ENCODE measurements at places on chromosomes 11 and 22.

DNA sequence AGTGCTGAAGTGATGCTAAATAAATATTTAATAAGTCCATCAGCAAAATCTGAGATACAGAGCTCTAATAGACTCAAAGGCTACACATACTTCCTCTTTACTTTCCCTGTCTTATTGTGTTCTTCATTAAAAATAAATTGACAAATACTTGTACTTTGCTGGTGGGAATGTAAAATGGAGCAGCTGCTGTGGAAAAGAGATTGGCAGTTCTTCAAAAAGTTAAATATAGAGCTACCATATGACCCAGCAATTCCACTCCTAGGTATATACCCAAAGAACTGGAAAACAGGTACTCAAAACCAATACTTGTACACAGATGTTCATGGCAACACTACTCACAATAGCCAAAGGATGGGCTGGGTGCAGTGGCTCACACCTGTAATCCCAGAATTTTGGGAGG, 76.0 kb downstream of the RBFOX2 start:
- peak overlapping the region; percentile 52 for H3K27ac ChIP-seq
- no peak for DNase-seq

DNA sequence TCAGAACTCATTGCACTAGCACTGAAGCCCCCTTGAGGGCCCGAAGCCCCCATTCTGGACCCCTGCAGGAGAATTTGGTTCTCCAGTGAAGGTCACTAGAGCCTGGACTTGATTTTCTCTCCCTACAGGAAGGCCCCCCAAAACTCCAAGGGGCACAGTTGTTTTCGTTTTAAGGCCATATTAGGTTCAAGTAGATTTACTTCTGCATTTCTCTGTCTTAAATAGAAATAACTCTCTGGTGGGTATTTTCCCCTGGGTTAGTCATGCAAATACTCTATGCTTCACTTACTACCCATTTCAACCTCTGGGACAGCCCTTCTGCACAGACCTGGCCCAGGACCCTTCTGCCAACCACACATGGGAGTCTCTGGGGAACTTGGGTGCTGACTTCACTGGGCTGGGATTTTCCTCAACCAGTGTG, 41.6 kb downstream of the WEE1 start:
- H3K27ac ChIP-seq = peak overlapping the region; percentile 90
- DNase-seq = no peak
- H3K36me3 ChIP-seq = no peaks in the 10 kb centered on the region
- no peaks in the 10 kb centered on the region for H3K27me3 ChIP-seq

DNA sequence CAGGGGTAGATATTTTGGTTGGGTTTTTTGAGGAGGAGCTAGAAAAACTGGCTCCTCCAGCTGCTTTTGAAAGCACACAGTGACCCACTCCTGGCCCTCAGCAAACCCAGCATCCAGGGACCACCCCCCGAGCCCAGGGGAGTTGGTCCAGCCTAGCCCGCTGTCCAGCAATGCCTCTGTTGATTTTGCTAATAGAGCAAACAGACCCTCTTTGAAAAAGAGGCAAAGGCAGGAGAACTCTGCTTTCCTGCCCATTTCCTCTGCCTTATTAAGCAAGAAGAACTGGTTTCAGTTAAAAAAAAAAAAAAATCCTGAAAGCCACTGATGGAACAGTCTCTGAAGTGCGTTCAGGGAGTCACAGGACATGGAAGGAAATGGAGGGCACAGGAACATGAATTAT, 25.3 kb downstream of the ABTB2 start:
- H3K27me3 ChIP-seq = no peaks in the 10 kb centered on the region
- DNase-seq = no peak
- H3K4me3 ChIP-seq = no peak overlapping the region
- H3K27ac ChIP-seq = no peak overlapping the region
- H3K4me1 ChIP-seq = peaks cover 44% of the 10 kb centered on the region

DNA sequence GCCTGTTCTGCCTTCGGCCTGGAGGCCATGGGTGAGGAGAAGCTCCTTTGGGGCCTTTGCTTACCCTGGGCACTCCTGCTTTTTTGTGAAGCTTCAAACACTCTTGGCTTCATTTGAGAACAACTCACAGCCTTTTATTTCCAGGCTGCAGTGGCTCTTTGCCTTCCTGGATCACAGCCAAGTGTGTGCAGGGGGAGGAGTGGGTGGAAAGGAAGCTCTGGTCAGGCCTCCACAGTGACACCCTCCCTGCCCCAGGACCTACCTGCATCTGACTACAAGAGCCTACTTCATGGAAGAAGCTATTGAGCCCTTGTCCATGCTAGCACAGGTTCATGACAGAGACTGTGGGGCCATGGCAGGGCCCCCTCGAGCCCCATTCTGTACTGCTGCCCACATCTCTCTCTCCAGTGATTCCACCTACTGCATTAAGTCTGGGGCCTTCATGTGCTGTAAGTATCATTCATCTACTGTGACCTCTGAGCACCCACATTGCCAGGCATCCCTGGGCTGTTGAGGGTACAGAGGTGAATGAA, 52.3 kb downstream of the GAB4 start:
- H3K4me3 ChIP-seq = no peak overlapping the region
- DNase-seq = no peak
- H3K4me1 ChIP-seq = peaks cover 12% of the 10 kb centered on the region
- H3K27ac ChIP-seq = no peak overlapping the region

DNA sequence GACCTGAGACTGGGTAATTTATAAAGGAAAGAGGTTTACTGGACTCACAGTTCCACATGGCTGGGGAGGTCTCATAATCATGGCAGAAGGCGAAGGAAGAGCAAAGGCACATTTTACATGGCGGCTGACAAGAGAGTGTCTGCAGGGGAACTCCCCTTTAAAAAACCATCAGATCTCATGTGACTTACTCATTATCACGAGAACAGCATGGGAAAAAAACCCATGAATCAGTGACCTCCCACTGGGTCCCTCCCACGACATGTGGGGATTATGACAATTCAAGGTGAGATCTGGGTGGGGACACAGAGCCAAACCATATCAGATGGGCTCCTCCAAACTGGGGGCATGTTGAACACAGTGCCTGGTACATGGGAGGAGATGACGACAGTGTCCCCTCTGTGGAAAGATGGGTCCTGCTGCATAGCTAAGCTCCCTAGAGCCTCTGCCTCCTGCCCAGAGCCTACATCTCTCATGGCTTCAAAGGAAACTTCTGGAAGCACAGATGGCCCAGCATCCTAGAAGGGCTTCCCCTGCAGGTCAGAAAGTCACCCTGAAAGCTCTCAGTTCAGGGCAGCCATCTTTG, 46.1 kb downstream of the MYEOV start:
- no peak overlapping the region for H3K4me3 ChIP-seq
- no peaks in the 10 kb centered on the region for H3K36me3 ChIP-seq
- H3K27me3 ChIP-seq = peaks cover 2% of the 10 kb centered on the region
- H3K27ac ChIP-seq = no peak overlapping the region
- no peak for DNase-seq
- no peaks in the 10 kb centered on the region for H3K4me1 ChIP-seq

DNA sequence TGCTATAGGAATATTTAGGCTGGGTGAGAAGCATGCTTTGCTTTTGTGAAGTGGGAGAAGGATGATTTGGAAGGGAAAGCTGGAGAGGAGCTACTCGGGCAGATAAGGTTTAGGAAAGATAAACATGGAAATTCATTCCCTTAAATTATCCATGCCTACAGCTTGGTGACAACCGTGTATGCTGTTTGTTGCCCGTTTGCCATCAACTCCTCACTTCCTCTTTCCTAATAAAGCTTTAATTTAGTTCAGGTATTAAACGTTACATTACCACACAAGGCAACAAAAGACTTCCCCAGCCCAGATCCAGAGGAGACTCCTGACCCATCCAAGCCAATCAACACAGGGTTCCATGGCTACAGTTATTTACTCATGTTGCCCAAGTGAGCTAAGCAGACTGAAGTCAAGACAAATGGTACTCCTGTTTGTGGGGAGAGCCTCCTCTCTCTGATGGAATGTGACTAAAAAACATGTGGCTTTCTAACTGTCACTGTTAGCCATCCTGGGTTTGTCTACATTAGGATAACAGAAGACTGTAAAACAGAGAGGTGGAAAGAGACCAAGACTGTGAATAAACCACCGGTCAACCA, 101.7 kb upstream of the GRAMD1B start:
- H3K4me1 ChIP-seq = no peaks in the 10 kb centered on the region
- no peak overlapping the region for H3K4me3 ChIP-seq
- H3K27me3 ChIP-seq = no peaks in the 10 kb centered on the region
- H3K27ac ChIP-seq = no peak overlapping the region
- no peaks in the 10 kb centered on the region for H3K36me3 ChIP-seq

DNA sequence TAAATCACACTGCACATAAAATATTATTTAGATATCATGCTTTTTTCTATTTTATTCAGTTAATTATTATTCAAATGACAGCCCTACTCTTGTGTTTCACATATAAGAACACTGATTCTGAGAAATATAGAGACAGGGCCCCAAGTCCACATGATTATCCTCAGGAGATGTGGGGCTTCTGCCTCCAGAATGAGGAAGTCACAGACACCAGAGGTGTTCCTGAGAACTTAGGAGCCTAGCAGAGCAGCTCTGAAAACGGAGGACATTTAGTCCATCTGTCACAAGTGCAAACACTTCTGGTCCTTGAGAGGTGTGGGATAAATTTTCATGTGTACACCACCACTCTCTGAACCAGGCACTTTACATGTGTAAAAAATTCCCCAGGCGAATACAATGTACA, 26.2 kb downstream of the TRIM66 start:
- no peaks in the 10 kb centered on the region for H3K36me3 ChIP-seq
- DNase-seq = no peak
- no peaks in the 10 kb centered on the region for H3K4me1 ChIP-seq
- H3K27me3 ChIP-seq = no peaks in the 10 kb centered on the region
- no peak overlapping the region for H3K27ac ChIP-seq

GRCh38 chr11:64305691-64306562, 603 bp downstream of the ESRRA start:
- DNase-seq = peak; percentile 85
- no peaks in the 10 kb centered on the region for H3K36me3 ChIP-seq
- peaks cover 33% of the 10 kb centered on the region for H3K4me1 ChIP-seq
- peaks cover 11% of the 10 kb centered on the region for H3K27me3 ChIP-seq
- peak overlapping the region; percentile 96 for H3K27ac ChIP-seq

DNA sequence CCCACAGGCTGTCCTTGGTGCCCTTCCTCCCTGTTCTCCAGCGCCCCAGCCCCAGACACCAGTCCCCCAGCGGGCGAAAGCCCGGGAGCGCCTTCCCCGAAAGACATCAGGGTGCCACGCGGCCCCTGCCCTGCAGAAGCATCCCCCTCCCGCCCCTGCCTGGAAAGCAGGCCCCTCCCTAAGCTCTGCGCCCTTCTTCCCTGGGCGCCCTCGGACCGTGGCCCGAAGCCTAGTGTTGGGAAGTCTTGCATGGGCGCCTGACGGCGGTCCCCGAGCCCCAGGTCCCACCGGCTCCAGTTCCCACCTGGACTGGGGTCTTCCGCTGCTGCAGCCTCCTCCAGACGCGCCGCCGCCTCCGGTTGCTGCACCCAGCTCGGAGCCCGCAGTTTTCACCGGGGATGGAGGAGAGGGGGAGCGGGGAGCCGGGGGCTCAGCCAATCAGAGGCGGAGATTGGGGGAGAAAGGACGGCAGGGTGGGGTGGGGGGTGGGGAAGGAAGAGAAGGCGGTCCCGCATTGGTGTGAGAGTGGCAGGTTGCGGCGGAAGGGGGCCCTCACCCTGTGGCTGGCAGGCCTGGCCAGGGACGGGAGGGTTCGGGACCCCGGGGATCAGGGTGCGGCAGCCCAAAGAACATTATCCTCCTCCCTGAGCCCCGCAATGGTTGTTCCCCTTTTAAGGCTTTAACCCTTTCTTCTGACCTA, at the start of gene THY1:
THY1 (minus strand) TSS at position 364 of the 700 bp plus-strand sequence. CDS start 2,267 bp downstream, outside the sequence.
- H3K4me3 ChIP-seq = peak within 1 kb of the TSS; percentile 47
- DNase-seq = no peak
- H3K27me3 ChIP-seq = peaks cover 32% of the 10 kb centered on the region
- H3K4me1 ChIP-seq = no peaks in the 10 kb centered on the region

GRCh38 chr11:91664521-91664920, 560.1 kb upstream of the FAT3 start:
- H3K27me3 ChIP-seq = no peaks in the 10 kb centered on the region
- H3K4me1 ChIP-seq = no peaks in the 10 kb centered on the region
- no peak for DNase-seq
- no peak overlapping the region for H3K27ac ChIP-seq
- H3K36me3 ChIP-seq = no peaks in the 10 kb centered on the region

DNA sequence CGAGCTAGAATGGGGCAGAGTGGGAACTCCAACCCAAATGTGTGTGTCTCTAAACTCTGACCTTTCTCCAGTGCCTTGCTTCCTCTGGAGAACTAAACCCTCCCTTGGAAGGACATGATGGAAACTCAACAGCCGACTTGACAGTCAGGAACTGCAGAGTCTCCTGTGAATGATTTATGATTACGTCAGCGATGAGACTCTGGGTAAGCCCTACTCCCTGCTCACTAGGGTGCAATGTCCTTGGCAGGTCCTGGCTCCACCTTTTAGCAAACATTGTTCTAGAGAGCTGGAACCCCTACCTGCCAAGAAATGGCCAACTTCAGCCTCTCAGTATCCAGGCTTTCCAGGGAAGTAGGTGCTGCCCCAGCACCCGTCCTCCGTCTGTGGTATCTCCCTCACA, 96.1 kb upstream of the CD82 start:
- no peaks in the 10 kb centered on the region for H3K36me3 ChIP-seq
- no peaks in the 10 kb centered on the region for H3K27me3 ChIP-seq
- no peak overlapping the region for H3K27ac ChIP-seq

- H3K27me3 ChIP-seq = no peaks in the 10 kb centered on the region
- no peaks in the 10 kb centered on the region for H3K4me1 ChIP-seq
- no peaks in the 10 kb centered on the region for H3K36me3 ChIP-seq
- no peak overlapping the region for H3K27ac ChIP-seq
These were observed 130.4 kb downstream of the C11orf87 start for GRCh38 chr11:109552376-109552775.

GRCh38 chr11:2691991-2692875, 7.6 kb downstream of the KCNQ1OT1 start:
- no peaks in the 10 kb centered on the region for H3K36me3 ChIP-seq
- H3K4me1 ChIP-seq = peaks cover 76% of the 10 kb centered on the region
- H3K4me3 ChIP-seq = no peak overlapping the region

DNA sequence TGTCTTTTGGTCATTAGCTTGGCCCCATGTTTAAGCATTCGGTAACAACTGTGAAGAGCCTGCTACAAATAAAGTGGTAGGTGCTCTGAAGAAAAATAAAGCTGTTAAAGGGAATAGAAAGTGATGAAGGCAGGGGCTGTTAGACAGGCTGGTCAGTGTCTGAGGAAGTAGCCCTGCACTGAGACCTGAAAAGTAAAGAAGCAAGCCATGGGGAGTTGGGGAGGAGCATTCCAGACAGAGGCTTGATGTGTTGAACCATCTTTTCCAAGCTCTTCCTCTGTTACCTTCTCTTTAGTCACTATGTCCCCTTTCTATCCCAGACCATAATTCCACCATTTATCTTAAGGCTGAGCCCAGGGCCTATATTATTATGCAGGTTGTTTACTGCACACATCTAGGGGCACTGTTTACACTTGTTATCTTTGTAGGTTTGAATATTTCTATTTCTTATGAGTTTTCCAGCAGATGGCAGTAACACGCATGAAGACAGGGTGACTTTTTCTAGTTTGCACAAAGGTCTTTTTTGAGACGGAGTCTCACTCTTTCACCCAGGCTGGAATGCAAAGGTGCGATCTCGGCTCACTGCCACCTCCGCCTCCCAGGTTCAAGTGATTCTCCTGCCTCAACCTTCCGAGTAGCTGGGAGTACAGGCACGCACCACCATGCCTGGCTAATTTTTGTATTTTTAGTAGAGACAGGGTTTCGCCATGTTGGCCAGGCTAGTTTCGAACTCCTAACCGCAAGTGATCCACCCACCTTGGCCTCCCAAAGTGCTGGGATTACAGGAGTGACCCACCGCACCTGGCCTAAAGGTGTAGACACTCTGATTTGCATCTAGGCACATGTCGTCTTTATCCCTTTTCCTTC, 23.0 kb downstream of the ZFTA start:
- no peaks in the 10 kb centered on the region for H3K4me1 ChIP-seq
- H3K27ac ChIP-seq = no peak overlapping the region
- no peaks in the 10 kb centered on the region for H3K36me3 ChIP-seq
- no peaks in the 10 kb centered on the region for H3K27me3 ChIP-seq
- no peak for DNase-seq
